ENCODE measurements at places on chromosomes 4 and X.

DNA sequence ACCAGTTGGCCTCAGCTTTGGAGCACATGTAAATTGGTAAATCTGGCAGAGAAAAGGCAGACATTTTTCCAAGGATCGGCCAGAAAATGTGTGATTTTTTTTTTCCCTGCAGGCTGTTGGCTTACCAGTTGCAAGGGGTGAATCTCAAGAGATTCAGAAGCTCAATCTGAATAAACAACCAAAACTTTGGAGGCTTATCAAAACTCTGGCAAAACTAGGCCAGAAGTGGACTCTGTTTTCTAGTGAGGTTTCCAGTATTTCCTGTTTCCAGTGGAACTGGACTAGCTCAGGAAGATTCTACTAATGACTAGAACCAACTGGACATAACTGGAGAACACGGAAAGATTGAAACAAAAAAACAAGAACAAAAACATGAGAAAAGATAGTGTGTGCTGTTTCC is 191.3 kb downstream of the SMIM20 start:
- no peak for DNase-seq

- DNase-seq, result no peak
These were observed 14.9 kb upstream of the ZCCHC4 start for GRCh38 chr4:25297528-25298242.

DNA sequence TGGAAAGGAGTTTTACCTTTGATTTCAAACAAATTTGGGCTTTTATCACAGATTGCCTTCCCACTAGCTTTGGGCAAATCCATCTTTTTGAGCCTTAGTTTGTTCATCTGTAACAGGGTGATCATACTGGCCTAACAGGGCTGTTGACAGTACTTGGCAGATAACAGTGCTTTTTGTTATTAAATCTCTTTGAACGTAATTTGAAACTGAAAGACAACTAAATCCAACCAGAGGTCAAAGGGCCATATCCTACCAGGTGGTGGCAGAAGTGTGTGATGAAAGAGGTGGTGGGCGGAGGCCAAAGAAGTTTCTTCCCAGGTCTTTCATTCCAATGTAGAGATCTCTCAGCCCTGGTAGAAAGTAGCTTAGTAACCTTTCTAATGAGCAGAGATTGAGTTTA is 35.2 kb upstream of the TADA2B start:
- no peak for DNase-seq

- DNase-seq, result no peak
These were observed 8.1 kb upstream of the TBC1D25 start for GRCh38 chrX:48531358-48531959.

DNA sequence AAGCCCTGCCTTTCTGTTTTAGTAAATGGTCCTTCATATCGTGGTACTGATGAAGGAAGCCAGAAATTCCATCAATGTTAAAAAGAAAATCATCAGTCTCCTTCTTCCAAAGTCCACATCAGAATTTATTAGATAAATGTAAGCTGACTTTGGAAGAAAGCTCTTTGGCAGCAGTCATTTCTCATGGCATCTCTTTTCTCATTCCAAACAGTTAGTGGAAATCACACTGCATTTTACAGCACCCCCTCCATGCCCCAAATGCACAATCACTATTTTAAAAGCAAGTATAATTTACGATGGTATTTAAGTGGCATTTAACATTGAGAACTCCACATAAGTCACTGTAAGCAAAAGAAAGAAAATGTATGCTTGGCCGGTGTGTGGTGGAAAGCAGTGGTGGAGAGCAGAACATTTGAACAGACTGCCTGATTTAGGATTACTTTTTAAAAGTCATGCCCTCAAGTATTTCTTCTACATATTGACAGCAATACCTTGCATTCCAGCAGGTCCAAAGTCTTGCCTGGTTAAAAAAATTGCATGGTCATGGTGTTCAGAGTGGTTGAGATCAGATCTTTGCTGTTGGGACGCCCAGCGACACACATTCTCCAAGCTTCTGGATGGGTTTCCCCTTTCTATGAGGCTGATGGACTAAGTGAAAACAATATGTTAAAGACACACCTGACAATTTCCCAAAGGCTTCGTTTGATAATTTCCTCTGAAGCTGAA is 248.6 kb downstream of the ADAMTS3 start:
- no peak for DNase-seq

GRCh38 chr4:98318521-98318920 is 57.3 kb downstream of the RAP1GDS1 start:
- no peak for DNase-seq

GRCh38 chr4:152189451-152190179 is 346.3 kb downstream of the FBXW7 start:
- DNase-seq, result no peak

DNA sequence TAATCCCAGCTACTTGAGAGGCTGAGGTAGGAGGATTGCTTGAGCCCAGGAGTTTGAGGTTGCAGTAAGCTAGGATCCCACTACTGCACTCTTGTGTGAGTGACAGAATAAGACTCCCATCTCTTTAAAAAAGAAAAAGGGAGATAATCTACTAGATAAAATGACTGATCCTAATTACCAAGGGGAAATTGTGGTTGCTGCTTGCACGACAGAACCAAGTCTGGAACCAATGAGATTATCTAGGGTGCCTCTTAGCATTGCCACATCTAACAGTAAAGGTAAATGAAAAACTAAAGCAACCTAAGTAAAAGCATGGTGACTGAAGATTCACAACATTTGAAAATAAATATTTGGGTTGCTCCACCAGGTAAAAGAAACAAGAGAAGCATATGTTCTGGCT is 185.1 kb downstream of the PDHA2 start:
- no peak for DNase-seq

GRCh38 chrX:10769696-10770619 is 149.6 kb upstream of the MID1 start:
- DNase-seq, result no peak

GRCh38 chr4:89496851-89497250 is 189.3 kb upstream of the GPRIN3 start:
- DNase-seq, result no peak

DNA sequence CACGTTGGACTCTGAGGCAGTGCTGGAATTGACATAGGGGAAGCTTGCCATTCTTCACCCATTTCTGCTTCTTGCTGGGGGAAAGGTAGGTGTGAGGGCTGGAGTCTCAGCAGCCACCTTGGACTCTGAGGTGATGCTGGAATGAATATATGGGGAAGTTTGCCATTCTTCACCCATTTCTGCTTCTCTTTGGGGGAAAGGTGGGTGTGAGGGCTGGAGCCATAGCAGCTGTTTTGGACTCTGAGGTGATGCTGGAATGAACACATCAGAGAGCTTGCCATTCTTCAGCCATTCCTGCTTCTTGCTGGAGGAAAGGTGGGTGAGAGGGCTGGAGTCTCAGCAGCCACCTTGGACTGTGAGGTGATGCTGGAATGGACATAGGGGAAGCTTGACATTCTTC is 115.1 kb downstream of the CRLF2 start:
- no peak for DNase-seq

DNA sequence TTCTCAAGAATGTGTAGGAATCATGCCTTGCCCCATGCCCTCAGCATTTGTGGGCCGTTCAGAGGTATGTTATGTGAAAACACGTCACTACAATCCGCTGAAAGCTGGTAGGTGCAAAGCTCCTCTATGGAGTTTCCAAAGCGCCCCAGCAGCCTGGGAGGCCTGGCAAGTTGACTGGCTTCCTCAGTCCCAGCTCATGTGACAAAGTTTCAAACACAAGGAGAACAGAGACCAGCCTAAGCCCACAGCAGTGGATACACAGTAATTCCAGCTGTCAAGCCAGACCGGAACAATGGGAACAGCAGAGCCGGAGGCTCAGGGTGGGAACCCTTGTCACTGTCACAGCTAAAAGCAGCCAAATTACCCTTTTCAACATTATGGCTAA is 33.5 kb downstream of the NAT8L start:
- DNase-seq, result no peak

DNA sequence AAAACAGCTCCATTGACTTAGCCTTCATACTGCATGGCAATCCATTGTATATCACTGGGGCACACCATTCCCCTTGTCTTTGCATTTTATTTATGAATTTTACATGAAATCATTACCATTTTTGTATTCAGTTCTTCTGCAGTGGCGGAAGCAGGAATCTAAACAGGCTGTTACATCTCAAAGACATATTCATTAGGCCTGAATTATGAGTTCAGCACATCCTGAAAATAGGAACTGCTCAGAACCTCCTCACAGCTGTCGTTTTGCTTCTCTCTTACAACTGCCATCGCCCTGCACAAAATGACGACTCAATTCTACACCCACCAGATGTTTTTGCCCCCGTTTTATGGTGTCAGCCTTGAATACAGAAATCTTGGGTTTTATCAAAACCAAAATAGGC is 474.4 kb upstream of the MAGEB18 start:
- no peak for DNase-seq

DNA sequence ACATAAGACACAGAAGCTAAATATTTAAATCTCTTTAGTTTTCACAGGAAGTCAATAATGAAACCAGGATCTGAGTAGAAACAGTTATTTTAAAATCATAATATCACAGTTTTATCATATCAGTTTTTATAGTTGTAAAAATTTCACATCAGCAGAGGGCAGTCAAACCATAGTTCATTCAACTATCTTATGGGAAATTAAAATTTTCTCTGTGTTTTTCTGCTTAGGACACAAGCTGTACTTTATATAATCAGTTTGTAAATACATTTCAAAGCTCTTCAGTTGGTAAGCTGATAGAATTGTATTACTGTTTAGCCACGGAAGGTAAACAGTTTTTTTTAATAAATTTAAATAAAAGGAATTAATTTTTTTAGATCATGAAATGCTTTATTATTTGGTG is 204.8 kb upstream of the NUDT6 start:
- DNase-seq, result no peak

- DNase-seq, result no peak
These were observed 103.3 kb upstream of the FAT1 start for GRCh38 chr4:186826846-186827533.
